A549 treated with CORT108297 at 1 μM for 4 hours (cell line): ENCODE measurements at places on chromosomes 1 and 21. TPM values are rescaled to one million over a fixed set of nuclear protein-coding genes. Genes with fewer than 3 reads are reported as not detected.

The H3-3A gene
- total RNA-seq: 417 to 460 TPM (median 430 TPM) in 5 replicates

The FOXO6 gene
- total RNA-seq: 0.43 to 0.71 TPM (median 0.62 TPM) in 5 replicates

The AGO1 gene
- total RNA-seq: 2.9 to 5.1 TPM (median 4.5 TPM) in 5 replicates

The CYP4B1 gene
- total RNA-seq: not detected in 5 replicates

The CCDC27 gene
- not detected in 5 replicates for total RNA-seq

The CFAP107 gene
- total RNA-seq: not detected in 5 replicates

The SLAMF9 gene
- 0.13 to 0.83 TPM (median 0.40 TPM) in 5 replicates for total RNA-seq

The GBP1 gene
- total RNA-seq: 0.09 to 0.18 TPM (median 0.10 TPM) in 5 replicates

The MEX3A gene
- 1.3 to 2.9 TPM (median 2.8 TPM) in 5 replicates for total RNA-seq

The ACOT11 gene
- 1.8 to 2.7 TPM (median 2.3 TPM) in 5 replicates for total RNA-seq

The FAAH gene
- total RNA-seq: 0.74 to 1.1 TPM (median 0.89 TPM) in 5 replicates

The HPDL gene
- 3.1 to 5.3 TPM (median 4.7 TPM) in 5 replicates for total RNA-seq

The UBL4B gene
- total RNA-seq: not detected in 5 replicates

The FABP3 gene
- total RNA-seq: not detected in 5 replicates

The MFSD2A gene
- 4.0 to 4.3 TPM (median 4.2 TPM) in 5 replicates for total RNA-seq

The TMCO4 gene
- 5.4 to 7.6 TPM (median 6.6 TPM) in 5 replicates for total RNA-seq

The ARID1A gene
- total RNA-seq: 30.8 to 32.8 TPM (median 32.5 TPM) in 5 replicates

The CSMD2 gene
- total RNA-seq: not detected in 5 replicates

The LRRN2 gene
- 14.3 to 20.0 TPM (median 16.5 TPM) in 5 replicates for total RNA-seq

The C1QC gene
- not detected in 5 replicates for total RNA-seq

The S100A16 gene
- total RNA-seq: 447 to 522 TPM (median 509 TPM) in 5 replicates

The PTPN7 gene
- total RNA-seq: 0.07 to 0.10 TPM in 2 of 5 replicates, not detected in the others

The MFAP2 gene
- 0.35 to 0.62 TPM (median 0.45 TPM) in 5 replicates for total RNA-seq

The C2CD4D gene
- total RNA-seq: not detected in 5 replicates

The BNIPL gene
- 0.07 to 0.12 TPM (median 0.07 TPM) in 5 replicates for total RNA-seq

The SPRR1A gene
- not detected in 5 replicates for total RNA-seq

The TMEM234 gene
- 7.7 to 10.5 TPM (median 9.7 TPM) in 5 replicates for total RNA-seq

The PADI3 gene
- 1.1 to 1.7 TPM (median 1.5 TPM) in 5 replicates for total RNA-seq

The KMO gene
- total RNA-seq: 0.74 to 1.6 TPM (median 1.4 TPM) in 5 replicates

The BEST4 gene
- 0.20 to 0.62 TPM (median 0.33 TPM) in 5 replicates for total RNA-seq

The BRINP3 gene
- not detected in 5 replicates for total RNA-seq
